Activated T-cell treated with anti-CD3 and anti-CD28 coated beads, Interleukin-2, amount 50 U/mL, for 72 hours (primary cell): ENCODE measurements at places on chromosomes 3 and 15. TPM values are rescaled to one million over a fixed set of nuclear protein-coding genes. Genes with fewer than 3 reads are reported as not detected.

DNA sequence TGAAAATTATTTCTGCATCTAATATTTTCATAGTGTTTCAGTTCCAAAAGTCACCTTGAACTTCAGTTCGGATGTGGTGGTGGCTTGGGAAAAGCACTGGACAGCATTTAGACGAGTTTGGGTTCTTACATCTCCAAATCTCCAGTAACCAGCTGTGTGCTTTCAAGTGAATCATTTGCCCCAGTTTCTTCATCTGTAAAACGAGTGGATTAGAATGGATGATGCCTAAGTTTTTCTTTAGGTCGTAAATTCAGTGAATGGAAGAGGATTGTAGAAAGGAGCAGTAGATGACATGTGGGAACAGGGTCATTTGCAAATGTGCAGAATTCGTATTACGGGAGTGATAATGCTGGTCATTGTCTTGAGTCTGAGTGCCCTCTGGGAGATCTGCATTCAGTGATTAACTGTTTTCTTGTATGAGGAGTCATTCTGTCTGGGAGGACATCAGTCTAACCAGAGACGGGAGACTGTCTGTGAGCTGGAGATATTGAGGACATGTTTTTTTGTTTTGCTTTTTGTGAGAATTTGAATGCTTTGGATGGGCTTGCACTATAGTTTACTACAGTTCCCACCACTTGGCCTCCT is 641.6 kb upstream of the TBL1XR1 start:
- no peak for DNase-seq

Gene GOLGA8S
- total RNA-seq, result 0.29 TPM

Gene APOD
- total RNA-seq, result 2.4 TPM

DNA sequence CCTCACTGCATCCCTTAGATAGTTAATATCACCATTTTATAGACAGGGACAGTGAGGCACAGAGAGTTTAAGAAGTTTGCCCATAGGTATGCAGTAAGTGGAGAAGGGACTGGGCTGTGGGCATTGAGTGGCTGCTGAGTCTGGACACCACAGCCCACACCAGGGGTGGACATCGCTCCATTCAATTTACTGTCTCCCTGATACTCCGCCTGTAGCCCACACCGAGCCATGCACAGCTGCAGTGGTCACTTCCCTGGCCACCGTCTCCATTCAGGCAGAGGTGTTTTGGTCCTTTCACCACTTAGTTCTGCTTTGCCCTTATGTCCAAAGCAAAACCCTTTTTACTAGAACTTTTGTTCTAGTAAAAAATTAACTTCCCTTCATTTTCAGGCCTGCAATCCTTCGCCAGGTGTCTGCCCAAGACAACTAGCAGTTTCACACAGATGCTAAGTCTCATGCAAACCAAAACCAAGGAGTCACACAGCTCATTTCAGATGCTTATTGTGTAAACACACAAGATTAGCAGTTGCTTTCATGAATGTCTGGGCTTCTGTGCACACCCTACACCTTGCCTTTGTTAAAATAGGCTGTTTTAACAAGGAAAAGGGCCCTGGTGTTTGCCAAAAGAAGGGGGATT is 30.1 kb downstream of the ZNF35 start:
- no peak for DNase-seq

Gene ITGA11
- 0.58 TPM for total RNA-seq

DNA sequence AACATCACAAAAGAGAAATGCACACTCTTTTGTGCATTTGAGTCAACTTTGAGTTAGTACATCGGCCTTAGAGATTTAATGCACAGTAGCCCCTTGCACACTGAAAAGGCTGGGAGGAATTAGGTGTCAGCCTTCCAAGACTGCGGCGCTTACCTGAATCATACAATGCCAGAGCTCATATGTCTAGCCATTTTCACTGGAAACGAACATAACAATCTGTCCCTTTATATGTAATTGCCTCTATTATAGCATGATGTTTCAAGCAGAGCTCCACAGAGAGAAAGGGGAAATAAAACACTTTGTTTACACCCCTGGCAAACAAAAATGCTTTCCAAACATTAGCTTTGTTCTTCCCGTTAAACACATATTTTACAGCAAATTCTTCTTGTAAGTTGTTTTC is 315.7 kb upstream of the SLCO3A1 start:
- no peak for DNase-seq

Gene TERC
- 23.0 TPM for total RNA-seq

GRCh38 chr3:56720849-56721248 is 37.8 kb upstream of the TASOR start:
- DNase-seq, result no peak

Gene CKMT1A
- total RNA-seq, result not detected

DNA sequence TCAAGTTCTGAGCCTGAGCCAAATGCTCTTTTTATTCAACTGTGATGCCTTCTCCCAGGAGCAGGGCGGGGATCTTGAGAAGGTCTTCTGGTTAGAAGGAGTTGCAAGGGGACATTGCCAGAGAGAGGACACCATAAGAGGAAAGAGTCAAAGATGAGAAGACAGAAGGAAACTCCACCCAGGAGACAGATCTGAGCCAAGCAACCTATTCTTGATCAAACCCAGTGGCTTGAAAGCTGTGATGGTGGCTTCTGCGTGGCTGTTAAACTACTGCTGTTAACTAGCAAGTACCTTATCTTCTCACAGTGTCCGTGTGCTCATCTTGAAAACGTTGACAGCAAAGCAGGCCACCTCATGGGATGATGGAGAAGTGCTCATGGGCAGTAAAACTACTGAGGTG is 19.8 kb upstream of the AGBL1 start:
- no peak for DNase-seq

DNA sequence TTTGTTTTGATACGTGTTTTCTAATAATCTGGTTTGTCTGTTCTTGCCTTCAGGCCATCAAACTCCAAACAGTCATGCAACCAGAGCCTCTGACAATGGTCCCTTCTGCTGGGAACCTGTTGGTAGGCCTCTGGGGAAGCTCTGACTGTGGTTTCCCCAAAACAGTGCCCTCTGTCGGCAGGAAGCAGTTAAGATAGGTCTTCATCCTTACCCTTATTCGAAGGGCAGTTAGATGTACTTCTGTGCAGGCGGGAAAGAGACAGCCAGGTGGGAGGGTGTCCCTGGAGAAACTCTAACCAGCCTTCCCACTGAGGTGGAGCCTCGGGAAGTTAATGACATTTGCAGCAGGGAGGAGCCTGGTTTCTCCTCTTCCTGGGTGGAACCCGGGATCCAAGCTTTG is 81.6 kb upstream of the CHMP2B start:
- DNase-seq, result peak; percentile 16

DNA sequence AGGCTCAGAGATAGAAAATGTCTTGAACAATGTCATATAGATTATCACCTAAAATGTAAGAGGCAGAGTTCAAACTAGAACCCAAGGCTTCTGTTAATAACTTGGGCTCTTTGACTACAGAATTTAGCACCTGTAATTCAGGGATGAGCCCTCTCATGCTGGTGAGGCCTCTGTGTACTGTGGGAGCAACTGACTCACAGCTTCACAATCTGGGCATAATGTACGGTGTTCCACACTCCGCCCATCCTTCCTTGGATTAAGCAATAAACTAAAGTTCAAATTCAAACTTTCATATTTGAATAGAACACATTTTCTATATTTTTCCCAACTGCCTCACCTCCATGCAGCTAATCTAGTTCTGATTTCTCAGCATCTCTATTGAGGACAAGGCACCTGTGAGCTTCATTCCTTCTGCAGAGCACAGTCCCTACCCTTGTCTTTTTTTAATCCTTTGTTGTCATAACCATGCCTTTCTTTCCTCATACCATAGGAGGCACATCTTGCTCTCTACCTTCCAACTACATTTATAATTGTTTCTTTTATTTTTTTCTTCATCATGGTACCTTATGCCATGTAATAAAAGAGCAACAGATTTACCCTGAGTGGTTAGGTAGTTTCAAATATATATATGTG is 392.1 kb downstream of the NLGN1 start:
- DNase-seq, result no peak

GRCh38 chr3:127209155-127209839 is 16.4 kb downstream of the PRR23E start:
- DNase-seq, result no peak

Gene HIGD2B
- 0.30 TPM for total RNA-seq

GRCh38 chr3:152556731-152557254 is 278.1 kb upstream of the P2RY1 start:
- DNase-seq, result peak; percentile 3

DNA sequence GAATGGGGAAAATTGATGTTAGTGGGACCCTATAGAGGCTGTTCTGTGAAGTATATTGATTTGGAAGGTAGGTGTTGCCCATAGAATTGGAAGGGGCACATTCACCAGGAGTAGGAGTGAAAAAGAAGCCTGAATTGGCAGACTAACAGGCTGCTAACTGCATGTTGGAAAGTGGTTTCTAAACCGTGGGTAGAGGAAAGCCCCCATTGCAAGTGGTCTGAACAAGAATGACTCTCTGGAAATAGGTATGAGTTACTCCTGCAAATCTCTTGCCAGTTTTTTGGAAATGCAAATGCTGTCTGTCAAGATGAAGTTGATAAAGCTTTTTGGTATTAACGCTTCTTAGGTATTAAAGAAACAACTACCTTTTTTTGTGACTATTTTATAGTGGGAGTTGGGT is 3.5 kb downstream of the UBE2E1 start:
- DNase-seq, result no peak

Gene GATA2
- total RNA-seq, result 4.1 TPM

DNA sequence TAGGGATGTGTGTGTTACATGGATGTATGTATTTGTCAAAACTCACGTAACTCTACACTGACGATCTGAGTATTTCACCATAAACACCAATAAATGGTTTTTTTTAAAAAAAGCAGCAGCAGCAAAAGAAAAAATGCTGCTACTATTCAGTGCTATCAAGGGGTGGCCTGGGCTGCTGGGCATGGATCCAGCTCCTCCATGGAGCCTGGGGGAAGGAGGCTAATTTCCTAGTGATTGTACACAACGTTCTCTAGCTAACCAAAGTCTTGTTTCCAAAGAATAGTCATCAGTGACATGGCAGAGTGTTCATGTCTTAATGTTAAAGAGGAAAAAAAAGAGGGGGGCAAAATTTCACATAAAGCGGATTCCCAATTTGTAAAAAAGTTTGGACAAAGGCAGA is 29.0 kb downstream of the POMGNT2 start:
- no peak for DNase-seq

Gene SHF
- total RNA-seq, result 16.8 TPM

DNA sequence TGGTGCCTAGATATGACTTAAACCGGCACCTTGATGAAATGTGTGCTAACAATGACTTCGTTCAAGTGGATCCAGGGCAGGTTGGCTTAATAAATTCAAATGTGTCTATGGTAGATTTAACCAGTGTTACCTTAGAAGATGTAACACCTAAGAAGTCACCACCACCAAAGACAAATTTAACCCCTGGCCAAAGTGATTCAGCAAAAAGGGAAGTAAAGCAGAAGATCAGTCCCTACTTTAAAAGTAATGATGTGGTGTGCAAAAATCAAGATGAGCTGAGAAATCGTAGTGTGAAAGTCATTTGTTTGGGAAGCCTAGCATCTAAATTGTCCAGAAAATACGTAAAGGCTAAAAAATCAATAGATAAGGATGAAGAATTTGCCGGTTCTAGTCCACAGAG is 1.1 kb downstream of the FAN1 start:
- no peak for DNase-seq

- DNase-seq, result no peak
These were observed 57.5 kb upstream of the LMCD1 start for GRCh38 chr3:8443829-8444791.

DNA sequence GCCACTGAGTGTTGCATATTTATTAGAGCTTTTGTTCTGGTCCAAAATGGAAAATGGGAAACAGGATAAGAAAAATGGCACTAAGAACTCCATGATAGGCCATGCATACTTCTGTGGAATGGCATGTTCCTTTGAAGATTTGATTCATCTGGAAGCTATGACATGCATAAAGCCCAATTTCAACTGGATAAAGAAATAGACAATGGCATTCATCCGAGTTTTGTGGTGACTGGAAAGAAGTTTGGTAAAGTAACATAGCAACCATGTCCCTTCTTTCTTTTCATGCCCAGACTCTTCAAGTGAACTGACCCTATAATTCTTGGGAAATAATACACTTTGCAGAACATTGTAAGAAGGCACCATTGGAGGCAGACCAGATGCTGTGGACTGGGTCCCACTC is 368.4 kb upstream of the IL12A start:
- no peak for DNase-seq

- no peak for DNase-seq
These were observed 565.8 kb upstream of the DPPA4 start for GRCh38 chr3:109903100-109903499.
